NCI-H748 treated with DMSO at 0.1 percent for 48 hours (cell line): ENCODE measurements at places on chromosomes 11 and 22.

DNA sequence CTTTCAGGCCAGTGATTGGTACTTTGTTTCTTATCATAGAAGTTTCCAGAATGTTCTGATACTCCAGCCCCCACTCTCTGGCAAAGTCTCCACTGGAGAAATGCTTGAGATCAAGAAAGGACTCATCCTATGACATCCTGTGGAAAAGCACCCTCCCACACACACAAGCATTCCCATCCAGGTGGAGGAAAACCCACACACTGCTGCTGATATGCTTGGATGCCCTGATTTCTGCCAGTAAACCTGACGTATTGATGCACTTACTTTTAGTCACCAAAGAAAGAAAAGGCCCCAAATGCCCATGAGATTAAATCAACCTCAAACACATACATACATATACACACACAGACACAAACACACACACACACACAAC, 9.2 kb upstream of the SLC5A12 start:
- no peak for DNase-seq

GRCh38 chr22:16917144-16918003, 90.6 kb downstream of the GAB4 start:
- DNase-seq: no peak

DNA sequence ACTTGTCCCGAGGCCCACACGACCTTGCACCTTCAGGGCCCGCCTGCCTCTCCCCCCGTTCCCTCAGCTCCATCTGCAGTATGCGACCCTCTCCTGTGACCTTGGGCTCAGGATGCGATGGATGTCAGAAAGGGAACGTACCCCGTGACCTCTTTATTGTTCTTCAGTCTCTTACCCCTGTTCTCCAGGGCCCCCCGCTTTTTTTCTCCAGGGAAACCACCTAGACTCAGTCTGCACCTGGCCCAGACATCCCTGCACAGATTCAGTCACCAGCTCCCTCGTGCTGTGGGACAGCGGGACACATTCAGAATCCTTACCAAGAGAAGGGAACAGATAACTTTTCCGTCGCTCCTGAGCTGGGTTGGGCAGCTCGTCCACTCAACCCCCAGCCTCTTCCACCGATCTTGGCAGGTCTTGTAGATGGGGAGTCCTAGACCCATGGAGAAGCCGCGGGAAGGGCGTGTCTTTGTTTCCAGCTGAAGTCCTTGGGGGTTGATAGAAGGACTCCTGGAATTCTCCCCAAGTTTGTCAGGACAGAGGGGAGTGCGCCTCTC, 1.4 kb upstream of the PHOX2A start:
- no peak for DNase-seq

GRCh38 chr11:79253280-79253679, 187.6 kb downstream of the TENM4 start:
- DNase-seq: peak; percentile 15

DNA sequence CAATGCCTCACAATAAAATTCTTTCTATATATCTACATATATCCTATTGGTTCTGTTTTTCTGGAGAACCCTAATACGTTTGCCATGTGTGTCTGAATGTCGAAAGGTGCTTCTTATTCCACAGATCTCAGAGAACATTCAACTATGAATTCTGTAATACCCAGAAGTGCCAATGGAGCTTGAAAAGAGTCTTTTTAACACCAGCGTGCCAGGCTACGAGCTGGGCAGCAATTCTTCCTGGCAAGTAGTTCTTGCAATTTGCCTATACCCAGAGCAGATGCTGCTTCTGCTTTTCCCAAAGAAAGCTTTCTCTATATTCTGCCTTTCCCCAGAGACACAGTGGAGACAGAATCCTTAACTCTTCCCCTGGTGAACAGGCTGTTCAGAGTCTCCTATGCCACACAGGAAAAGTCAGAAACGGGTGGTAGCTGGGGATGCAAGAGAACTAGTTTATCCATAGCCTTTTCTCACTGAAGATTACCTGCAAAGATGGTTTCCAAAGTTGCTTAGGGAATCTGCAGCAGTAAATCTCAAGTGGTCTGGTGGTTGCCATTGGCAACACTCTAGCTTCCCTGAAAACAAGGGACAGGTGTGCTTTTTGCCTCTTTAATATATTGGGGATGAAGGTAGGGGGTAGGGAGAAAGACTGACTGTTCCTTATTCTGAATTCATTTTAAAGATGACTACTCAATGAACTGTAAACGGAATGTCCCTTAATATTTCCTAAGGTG, 16.8 kb upstream of the PAFAH1B2 start:
- peak; percentile 10 for DNase-seq

DNA sequence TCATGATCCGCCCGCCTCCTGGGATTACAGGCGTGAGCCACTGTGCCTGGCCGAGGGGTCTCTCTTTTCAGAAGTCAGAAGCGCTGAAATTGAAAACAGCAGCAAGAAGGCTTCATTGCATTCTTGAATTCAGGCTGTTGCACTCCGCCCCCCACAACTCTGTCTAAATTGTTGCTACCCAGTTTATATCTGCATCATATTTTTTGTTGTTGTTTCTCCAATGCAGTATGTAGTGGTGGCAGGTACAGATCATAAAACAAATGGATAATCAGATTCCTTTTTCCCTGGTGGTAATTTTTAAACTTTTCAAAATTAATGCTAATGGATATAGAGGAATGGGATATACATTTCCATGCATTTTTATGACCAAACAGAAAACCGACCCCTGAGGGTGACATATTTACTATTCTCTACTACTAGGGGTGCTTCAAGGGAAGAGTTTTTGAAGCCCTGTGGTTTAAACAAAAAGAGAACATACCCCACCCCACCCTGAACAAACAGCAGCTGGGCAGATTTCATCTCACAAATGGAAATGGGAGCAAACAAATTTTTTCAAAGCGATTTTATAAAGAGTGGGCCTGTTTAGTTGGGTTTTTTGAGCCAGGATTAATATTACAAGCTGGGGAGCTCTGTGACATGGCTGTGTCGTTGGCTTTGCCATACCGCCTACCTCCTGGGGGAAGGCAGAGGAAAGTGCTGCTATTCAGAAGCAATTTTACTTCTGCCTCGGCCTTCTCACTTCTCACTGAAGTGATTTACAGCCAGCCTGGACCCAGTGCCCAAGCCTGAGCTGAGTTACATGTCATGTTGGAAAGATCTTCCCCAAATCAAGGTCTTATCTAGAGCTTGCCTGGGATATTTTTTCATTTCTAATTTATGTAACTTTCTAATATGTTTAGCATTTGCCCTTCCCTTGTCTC, 16.0 kb upstream of the TMA7B start:
- peak; percentile 48 for DNase-seq

- DNase-seq: no peak
Measured at GRCh38 chr11:108147150-108147549, 25.8 kb downstream of the ACAT1 start.
